ENCODE measurements at places on chromosomes 7 and 10.

DNA sequence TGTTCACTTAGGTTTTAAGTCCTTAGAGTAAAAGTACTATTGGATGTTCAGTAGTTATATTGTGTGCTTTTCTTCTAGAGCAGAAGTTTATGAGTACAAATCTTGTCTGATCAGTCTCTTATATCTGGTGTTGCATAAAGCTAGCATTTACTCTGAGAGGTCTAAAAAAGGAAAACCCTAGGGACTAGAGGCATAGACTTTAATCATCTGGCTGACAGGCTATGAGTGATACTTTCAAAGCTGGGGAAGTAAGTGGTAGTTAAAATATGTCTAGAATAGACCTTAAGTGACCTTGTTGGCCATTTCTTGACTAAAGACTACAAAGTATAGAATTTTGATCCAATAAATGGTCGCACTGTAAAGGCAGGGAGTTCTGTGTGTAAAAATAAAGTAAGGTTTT lies 32.9 kb upstream of the PHYHIPL start:
- DNase-seq, result no peak

DNA sequence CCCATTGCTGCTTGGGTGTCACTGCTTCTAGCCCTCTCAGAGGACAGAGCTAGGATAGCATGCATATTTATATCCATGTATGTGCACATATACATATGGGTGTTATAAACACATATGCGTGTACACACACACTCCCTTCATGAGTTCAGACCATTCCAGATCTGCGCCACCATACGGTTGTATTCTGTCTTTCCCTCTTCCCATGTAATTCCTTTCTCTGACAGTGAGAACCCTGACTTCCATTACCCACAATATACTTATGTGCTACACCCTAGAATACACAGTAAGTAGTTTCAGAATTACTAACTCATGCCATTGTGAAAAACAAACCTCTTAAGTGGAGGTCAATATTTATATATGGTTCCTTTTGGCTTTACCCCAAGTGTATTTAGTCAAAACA lies 116.6 kb upstream of the SAMD8 start:
- no peak for DNase-seq

GRCh38 chr7:135602304-135602703 lies 44.6 kb downstream of the NUP205 start:
- no peak for DNase-seq

DNA sequence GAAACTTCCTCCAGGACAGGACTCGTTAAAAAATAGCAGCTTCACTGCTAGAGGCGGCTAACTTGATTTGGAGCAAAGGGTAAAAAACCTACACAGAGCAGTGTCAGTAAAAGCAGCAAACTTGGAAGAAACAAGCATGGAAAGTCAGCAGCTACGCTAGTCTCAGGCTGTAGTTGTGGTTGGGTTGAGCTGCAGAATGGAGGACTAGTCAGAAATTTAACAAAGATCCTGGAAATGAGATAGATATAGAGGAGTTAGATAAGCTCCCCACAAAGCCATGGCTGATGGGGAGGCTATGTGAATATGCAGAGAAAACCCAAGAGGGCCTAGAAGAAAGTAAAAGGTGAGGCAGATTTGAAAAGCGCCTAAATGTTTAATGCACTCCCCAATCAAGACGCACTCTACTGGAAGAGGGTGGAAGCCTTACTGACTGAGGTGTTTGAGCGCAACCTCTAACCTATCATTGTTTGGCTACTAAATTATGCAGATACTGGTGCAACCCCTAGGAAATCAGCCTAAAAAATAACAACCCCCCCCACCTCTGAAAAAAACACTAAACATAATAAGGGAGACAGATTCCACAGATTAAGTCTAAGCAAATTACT lies 99.7 kb upstream of the TMEM168 start:
- no peak for DNase-seq

GRCh38 chr10:113236998-113237397 lies 287.0 kb downstream of the TCF7L2 start:
- DNase-seq, result no peak

GRCh38 chr10:34589275-34589674 lies 225.8 kb downstream of the PARD3 start:
- no peak for DNase-seq

Data from left cardiac atrium (tissue), 4 donors.